Vagina (tissue), 2 donors: ENCODE measurements at places on chromosomes 4 and X.

DNA sequence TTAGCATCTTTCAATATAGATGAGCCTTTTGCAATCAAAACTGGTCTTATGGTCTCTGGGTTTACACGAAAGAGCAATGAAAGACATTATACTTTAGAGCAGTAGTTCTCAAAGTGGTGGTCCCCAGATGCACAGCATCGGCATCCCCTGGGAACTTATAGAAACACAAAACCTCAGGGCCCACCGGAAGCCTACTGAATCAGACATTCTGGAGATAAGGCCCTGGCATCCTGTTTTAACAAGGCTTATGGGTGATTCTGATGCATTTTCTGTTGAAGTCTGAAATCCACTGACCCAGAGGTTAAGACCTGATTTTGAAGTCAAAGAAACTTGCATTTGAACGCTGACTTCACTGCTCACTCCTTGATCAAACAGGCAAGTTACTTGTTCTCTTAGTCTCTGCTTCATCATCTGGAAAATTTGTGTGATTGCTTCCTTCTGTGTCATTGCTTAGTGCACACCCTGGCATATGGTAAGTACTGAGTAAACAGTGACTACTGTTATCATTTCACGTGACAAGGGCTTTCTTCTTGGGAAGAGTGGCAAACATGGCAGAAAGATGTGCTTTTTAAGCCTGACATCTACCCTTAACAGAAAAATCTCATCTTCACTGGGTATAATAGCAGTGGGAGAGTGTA is 14.5 kb downstream of the CHRNA9 start:
- DNase-seq, result no peak

GRCh38 chrX:144494074-144494473 is 610.2 kb downstream of the UBE2NL start:
- DNase-seq, result no peak

- no peak for DNase-seq
These were observed 19.2 kb upstream of the SPCS3 start for GRCh38 chr4:176300565-176300964.

DNA sequence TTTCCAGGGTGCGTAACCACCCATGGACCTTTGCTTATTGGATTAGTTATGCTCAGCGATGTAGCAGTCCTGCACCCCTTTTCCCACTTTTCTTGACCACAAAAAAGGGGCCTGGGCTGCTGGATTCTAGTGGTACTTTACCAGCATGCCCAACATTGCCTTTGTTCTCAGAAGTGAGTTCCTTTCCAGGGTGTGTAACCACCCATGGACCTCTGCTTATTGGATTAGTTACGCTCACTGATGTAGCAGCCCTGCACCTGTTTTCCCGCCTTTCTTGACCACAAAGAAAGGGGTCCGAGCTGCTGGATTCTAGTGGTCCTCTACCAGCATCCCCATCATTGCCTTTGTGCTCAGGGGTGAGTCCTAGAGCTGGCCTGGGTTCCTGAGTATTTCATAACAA is 138.2 kb downstream of the COX18 start:
- no peak for DNase-seq

- no peak for DNase-seq
These were observed 320.1 kb upstream of the NDST4 start for GRCh38 chr4:115433491-115433890.

DNA sequence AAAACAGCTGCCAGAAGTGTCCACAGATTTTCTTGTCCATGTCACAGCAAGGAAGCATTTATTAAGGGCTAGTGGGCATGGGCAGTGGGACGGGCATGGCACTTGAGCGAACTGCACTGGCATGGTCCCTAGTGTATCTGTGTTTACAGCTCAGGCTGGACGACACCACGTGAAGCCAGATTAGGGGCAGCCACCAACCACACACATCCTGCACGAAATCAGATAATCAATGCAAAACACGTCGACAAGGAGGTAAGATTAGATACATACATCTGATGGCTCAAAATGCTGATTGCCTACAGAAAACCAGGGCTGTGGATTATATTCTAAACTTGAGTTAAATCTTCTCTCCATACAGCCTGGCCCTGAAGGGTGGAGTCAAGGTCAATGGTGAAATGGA is 103.8 kb upstream of the ATP6AP2 start:
- DNase-seq, result no peak

- DNase-seq, result no peak
These were observed at the start of gene CXCL1 for GRCh38 chr4:73869130-73870055. Gene CXCL1, plus strand, starts transcription at chr4:73869393. Its CDS starts 78 bp downstream, at chr4:73869471.

DNA sequence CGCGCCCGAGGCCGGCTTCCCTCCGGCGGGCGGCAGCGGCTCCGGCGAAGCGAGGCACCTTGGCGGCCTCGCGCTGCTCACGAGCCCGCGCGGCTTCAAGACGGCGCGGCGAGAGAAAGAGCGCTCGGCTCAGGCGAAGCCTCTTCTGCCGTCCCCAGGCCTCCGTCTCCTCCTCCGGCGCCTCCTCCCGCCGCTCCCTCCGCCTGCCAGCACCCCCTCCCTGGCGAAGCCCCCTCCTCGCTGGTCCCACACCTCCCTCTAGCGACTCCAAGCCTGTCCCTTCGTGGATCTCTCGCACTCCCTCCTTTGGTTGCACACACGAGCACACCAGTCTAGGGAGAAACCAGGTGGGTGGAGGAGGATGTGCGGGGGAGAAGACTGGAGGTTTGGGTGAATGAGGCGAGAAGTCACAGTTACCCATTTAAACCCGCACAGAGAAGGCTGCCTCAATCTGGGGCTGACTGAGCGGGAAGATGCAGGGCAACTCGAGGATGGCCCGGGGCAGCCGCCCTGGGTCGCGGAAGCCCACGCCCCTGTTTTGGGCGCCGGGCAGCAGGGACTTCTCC is at the start of gene CAMK2D:
Gene CAMK2D, minus strand, starts transcription at position 119 of the 566 bp plus-strand sequence. CDS start 670 bp downstream, outside the sequence.
- no peak for DNase-seq

DNA sequence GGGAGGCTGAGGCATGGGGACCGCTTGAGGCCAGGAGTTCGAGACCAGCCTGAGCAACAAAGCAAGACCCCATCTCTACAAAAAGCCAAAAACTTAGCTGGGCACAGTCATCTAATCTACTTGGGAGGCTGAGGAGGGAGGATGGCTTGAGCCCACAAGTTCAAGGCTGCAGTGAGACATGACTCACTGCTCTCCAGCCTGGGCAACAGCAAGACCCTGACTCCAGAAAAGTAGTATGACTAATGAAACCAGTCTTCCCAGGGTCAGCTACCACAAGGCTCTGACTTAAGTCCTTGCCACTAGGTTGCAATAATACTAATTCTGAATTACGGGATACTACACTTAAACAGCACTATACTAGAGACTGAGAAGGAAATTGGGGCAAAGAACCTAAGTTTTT is 33.1 kb downstream of the ERVMER34-1 start:
- no peak for DNase-seq

DNA sequence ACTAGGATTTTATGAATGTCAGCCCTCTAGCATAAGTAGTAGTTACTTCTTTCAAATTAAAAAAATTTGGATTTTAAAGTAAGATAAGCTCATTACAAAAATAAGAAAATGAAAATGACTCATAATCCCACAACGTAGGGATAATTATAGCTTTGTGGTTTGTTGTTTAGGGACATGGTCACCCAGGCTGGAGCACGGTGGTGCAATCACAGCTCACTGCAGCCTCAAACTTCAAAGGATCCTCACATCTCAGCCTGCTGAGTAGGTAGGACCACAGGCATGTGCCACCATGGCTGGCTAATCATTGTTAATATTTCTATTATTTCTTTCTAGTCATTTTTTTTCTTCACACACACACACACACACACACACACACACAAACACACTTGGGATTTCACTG is 57.6 kb downstream of the PLAC1 start:
- no peak for DNase-seq

DNA sequence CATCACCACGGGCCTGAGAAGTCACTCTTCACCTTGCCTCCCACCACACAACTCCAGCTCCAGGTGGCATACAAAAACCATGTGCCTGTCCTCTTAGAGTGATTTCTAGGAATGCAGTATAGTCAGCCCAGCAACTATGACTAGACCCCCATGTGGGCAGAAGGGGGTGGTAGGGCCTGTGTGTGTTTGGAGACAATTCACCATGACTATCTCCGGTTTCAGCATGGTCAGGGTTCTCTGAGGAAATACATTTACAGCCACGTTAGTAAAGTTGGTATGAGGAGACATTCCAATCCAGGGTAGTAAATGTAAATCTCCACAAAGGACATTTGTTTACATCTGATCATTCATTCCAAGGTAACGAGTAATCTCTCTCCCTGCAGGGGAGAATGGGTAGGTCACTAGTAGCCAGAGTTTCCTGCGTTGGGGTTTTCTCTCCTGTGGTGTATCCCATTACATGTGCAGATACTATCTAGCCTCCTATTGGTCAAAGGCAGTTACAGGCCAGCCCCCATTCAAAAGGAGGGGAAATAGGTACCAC is 4.2 kb upstream of the MTMR1 start:
- no peak for DNase-seq

- no peak for DNase-seq
These were observed 107.1 kb downstream of the ANXA10 start for GRCh38 chr4:168199260-168199957.

DNA sequence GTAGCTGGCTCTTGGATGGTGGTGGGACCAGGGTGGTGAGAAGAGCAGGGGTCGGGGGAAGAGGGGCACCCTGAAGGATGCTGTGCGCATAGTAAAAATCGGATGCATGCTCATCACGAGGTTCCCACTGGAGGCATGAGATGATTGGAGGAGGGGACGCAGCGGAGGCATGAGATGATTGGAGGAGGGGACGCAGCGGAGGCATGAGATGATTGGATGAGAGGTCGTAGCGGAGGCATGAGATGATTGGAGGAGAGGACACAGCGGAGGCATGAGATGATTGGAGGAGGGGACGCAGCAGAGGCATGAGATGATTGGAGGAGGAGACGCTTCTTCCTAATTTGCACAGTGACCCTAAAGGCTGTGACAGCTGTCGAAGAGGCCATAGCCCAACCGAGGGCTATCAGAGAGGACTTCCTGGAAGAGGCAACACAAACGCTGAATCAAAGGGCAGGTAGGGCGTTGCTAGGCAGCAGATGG is 106.7 kb downstream of the ADRA2C start:
- DNase-seq, result no peak

GRCh38 chr4:53671757-53672156 is 80.5 kb upstream of the LNX1 start:
- DNase-seq, result no peak

DNA sequence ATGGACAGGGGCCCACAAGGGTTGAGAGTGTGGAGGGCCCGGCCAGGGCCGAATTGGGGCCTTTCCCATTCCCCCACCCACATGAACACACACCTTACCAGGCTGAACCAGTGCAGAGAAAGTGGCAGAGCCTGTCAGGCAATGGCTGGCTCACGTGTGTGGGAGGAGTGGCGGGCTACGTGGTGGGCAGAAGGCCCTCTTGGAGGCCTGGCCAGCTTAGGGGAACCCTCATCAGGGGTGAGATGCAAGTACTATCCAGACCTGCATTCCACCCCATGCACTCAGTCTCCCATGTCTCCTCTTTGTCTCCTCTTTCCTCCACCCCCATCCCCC is 965 bp downstream of the TCEAL4 start:
- DNase-seq, result no peak

DNA sequence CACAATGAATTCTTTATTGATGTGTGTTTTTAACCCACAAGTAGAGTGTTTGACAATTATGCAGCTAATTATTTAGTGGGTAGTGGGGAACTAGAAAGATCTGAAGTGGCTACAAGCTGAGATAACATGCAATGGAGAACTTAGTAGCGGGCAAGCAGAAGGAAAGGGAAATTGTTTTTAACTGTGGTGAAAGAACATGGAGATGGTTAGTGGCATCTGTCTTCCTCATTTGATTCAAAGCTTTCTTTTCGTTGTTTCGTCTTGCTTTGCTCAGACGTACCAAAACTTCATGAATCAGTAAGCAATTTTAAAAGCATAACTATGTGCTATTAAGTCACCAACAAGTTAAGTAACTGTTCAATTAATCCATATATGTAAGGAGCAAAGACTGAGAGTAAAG is 169.9 kb downstream of the BANK1 start:
- DNase-seq, result no peak

- no peak for DNase-seq
These were observed 9.6 kb downstream of the SLC25A5 start for GRCh38 chrX:119477812-119478232.
